ENCODE measurements at places on chromosomes 5 and 9.

- no peak for DNase-seq
Measured at GRCh38 chr5:113020461-113021273, 44.1 kb downstream of the DCP2 start.

DNA sequence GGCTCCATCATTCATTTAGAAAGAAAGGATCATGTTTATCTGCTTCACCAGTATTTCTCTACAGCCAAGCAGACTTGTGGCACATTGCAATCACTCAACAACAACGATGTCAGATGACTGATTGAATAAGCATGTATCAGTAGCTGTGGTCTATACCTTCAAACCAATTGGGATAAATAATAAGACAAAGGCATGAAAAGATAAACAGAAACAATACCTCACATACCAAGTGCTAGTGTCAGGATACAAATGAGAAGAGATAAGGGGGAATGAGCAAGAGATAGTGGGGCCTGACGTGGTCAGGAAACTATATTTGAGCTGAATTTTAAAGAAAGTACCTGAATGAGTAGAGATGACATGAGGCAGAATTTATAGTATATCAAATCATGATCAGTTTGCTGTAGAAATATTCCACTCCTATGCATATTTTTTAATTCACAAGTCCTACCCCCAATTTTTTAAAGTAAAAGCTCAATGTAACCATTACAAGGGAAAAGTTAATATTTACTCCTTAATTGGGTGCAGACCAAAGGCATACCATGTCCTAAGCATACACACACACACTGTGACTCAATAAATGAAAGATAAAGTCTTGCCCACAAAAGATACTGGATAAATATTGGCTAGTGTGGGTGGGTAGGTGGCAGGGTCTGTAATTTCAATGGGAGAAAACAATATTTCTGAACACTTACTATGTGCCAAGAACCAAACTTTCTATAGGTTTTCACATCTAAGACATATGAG lies 284.5 kb downstream of the SPOCK1 start:
- DNase-seq: no peak

GRCh38 chr5:87185838-87186237 lies 81.8 kb upstream of the RASA1 start:
- DNase-seq: no peak

DNA sequence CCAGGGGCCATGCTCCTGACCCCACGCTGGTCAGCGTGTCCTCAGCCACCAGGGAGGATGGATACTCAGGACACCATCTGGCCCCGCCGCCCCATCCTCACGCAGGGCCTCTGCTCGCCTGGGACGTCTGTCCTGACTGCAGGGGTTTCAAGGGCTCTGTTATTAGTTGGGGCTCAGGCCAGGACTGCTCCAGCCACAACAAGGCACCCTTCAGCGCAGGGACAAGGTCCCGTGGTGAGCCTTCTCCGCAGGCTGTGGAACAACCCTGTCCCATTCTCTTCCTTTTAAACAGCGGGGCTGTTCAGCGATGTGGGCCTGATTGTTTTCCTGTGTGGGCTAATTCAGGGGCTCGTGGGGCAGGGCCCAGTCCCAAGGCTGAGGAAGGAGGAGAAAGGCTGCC lies 61.6 kb downstream of the SEMA4D start:
- no peak for DNase-seq

DNA sequence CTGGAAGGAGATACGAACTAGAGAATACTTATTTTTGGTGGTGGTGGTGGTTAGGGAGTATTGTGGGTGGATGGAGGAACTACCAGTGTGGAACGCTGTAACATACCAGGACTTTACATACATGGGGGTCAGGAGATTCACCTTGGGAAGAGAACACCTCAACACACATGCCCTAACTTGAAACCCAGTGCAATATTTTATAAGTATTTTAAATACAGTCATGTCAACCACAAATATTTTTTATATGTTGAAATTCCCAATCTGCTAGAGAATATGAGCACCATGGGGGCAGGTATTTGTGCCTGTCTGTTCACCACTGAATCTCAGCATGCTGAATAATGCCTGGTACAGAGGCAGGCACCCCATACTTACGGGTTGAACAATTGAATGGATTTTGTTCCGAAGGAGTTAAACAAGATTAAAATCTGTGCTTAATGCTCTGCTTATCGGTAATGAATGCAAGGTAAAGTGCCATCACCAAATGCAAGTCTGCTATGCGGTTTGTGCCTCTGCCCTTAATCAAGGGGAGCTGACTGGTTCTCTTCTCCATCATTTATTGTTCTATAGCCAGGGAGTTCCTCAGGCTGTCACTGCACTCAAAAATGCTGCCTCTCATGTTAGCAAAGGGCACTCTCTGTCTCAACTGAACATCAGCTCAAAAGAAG lies 65.3 kb downstream of the RASEF start:
- DNase-seq: no peak

DNA sequence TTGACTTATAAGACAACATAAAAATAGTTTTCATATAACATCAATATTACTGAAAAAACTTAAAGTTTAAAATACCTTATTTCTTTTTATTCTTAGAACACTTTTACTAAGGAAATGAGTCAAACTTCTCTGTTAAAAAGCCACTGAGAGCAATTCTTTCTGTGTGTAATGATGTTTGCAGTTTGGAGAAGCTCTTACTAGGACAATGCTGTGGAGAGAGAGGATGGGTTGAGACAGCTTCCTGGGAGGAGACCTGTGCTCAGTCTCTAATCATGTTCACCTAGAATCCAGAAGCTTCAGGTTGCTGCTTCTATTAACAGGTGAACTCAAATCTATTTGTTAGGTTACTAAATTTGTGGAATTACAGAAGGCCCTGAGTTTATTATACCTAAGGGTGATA lies 198.5 kb downstream of the DNAH5 start:
- DNase-seq: no peak

DNA sequence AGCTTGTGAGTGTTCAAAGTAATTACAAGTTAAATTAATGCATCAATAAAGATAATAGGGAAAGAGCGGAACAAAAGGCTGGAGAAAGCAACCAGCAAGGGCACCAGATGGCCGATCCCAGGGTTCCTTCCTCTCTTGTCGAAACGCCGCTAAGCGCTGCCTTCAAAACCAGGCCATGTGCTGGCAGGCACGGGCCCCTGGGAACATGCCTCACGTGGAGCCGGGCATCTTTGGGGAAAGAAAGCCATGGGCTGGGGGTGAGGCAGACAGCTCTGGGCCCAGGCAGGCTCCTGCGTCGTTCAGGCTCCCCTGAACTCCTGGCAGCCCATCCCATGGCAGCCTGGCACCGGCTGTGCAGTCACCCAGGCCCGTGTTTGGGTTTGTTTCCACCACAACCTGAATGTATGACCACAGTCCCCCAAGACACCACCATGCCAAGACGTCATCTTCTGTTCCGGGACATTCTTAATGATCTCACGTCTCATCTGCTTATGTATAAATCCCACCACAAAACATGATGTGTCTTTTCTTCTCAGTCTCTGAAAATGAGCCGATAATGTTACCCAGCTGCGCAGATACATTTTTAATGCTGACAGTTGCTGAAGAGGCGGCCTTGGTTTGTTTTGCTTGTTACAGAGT lies 110.4 kb upstream of the SARDH start:
- no peak for DNase-seq

DNA sequence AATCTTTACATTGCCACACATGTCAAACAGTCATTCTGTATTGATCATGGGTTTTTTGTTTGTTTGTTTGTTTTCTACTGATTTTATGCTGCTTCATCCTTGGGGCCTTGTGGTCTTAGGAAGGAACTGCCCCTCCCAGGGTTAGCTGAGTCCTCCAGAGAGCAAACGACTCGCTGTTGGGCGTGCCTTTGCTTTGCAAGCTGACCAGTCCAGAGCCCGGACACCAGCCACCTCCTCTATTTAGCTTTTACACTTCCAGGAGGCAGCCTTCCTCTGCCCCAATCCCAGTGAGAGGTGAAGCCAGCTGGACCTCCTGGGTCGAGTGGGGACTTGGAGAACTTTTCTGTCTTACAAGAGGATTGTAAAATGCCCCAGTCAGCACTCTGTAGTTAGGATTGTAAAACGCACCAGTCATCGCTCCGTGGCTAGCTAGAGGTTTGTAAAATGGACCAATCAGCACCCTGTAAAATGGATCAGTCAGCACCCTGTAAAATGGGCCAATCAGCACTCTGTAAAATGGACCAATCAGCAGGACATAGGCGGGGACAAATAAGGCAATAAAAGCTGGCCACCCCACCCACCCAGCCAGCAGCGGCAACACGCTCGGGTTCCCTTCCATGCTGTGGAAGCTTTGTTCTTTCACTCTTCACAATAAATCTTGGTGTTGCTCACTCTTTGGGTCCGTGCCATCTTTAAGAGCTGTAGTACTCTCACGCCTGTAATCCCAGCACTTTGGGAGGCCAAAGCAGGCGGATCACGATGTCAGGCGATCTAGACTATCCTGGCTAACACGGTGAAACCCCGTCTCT lies 154.4 kb downstream of the ERCC6L2 start:
- DNase-seq: no peak

- no peak for DNase-seq
Measured at GRCh38 chr5:67283988-67284487, 87.4 kb upstream of the CD180 start.

DNA sequence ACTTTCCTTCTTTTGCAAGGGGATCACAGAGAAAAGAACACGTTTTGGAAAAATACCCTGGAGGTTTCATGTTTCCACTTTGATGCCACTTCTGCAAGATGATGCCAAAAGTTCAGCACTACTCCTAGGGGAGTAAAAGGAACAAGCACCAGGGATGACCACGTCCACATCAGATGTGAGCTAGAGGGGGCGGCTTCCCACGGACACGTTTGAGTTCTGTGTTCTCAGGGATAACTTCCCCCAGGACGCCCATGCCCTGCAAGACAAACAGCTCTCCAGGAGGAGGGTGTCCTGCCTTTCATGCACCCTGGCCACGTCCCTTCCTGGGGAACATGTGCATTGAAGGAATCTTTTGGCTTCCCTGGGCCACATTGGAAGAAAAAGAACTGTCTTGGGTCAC lies 66.6 kb upstream of the TRIO start:
- no peak for DNase-seq

- DNase-seq: no peak
Measured at GRCh38 chr5:153209016-153209415, 281.5 kb upstream of the GRIA1 start.

DNA sequence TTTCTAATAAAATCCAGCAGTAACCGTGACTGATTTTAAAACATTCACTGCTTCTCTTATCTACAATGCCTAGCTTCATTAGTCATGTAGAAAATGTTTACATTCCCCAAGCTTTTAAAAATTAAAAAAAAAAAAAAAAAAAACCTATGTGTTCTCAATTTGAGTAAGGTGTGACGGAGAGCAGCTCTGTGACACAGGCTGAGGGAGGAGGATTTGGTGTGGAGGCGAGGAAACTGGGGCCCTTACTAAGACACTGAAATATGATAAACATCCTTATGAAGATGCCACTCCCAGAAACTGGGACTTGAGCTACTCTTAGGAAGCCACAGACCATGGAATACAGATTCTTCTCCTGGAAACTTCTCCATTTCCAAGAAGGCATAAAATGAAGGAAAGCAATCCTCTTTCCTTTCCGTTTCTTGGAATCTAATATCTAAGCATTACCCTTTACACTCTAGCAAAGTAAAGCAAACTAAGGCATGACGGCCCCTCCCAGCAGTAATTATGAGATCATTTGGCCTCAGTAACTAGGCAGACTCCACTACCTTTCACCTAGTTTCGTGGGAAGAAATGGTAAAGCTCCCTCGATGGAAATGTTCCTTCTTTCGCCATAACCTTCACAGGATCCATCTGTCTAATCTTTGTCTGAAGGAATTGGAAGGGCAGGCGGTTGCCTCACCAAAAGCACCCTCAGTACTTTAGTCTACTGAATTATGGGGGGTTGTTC lies 23.5 kb downstream of the GRAMD2B start:
- DNase-seq: no peak

DNA sequence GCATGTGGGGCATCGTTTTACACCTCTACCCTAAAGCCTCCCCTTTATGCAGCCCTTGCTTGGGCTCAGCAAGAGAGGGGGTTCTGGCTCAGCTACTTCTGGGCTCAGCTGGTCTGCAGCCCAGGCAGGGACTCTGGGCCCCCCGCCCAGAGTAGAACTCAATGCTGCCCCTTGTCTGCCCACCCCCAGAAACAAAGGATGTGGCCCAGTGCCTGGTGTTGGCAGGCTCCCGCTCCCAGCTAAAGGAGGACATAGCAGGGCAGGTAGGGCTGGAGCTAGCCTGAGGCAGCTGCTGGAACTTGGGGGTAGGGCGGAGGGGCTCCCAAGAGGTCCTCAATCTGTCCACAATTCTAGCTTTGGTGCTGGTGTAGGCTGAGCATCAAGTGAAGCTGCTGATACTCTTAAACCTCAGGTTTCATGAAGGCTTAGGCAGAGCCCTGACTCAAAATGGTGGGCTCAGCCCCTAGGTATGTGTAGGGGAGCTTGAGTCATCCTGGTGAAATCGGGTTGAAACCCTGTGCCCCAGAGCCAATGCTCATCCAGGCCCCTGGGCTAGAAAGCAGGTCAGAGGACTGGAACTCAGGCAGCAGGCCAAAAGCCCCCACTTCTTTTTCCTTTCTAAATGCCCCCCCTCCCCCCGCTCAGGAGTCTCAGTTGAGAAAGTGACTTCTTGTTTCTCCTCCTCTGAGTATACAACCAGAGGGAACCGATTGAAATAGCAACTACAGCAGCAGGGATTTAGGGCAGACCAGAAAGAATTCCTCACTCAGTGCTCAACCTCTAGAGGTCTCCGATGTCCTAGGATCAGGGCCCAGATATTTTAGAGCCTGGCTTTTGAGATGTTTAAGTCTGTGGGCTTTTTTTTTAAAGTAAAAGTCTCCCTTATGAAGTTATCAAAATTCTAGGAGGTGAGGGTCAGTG lies 11.4 kb downstream of the PSD2 start:
- no peak for DNase-seq

GRCh38 chr5:66329078-66329477 lies 185.0 kb downstream of the SREK1 start:
- DNase-seq: no peak

- no peak for DNase-seq
Measured at GRCh38 chr5:150142185-150142958, 13.3 kb downstream of the PDGFRB start.

- peak; percentile 53 for DNase-seq
Measured at GRCh38 chr5:72018143-72018803, 89.0 kb upstream of the MAP1B start.

GRCh38 chr5:157865781-157866180 lies 6.8 kb upstream of the CLINT1 start:
- no peak for DNase-seq

DNA sequence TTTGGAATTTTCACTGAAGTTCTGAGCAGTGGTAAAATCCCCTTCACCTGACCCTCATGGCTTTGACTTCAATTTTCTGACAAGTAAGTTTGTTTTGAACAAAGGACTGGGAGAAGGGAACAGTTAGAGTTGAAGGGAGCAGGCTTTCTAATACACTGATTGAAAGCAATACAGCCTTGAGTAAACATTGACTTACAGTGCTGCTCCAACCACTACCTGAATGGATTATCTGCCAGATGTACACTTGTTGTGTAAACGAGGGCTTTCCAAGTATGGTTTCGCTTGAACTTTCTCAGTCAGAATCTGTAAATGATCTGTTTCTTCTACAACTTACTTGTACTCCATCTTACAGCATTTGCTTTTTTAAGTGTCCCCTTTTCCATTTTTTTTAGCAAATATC lies 1414.9 kb upstream of the NUDT12 start:
- no peak for DNase-seq

GRCh38 chr5:75331-76320 lies 16.3 kb upstream of the PLEKHG4B start:
- no peak for DNase-seq

GRCh38 chr9:93884808-93885207 lies 70.3 kb downstream of the BARX1 start:
- DNase-seq: no peak
